ENCODE measurements at places on chromosomes 5 and 9. TPM values are rescaled to one million over a fixed set of nuclear protein-coding genes. Genes with fewer than 3 reads are reported as not detected.

Gene ZCCHC10
- 16.3 TPM for total RNA-seq

Gene ANKDD1B
- total RNA-seq = 1.3 TPM

Gene KIF4B
- total RNA-seq = 0.63 TPM

Gene GDNF
- total RNA-seq = not detected

Gene TAF11L5
- total RNA-seq = not detected

Gene GABRA6
- not detected for total RNA-seq

Gene ACSL6
- total RNA-seq = 69.5 TPM

Gene UCK1
- total RNA-seq = 21.9 TPM

Gene PCDHGA5
- 17.8 TPM for total RNA-seq

Gene SLC25A2
- total RNA-seq = 0.63 TPM

Gene TAF11L3
- not detected for total RNA-seq

Gene IL17B
- total RNA-seq = not detected

Gene MYOT
- not detected for total RNA-seq

Gene GFI1B
- total RNA-seq = not detected

Gene TMEM215
- total RNA-seq = 0.31 TPM

Gene MYO10
- 46.6 TPM for total RNA-seq

Gene ZNF366
- 1.3 TPM for total RNA-seq

Gene NUDT12
- 22.2 TPM for total RNA-seq

Gene GPRIN1
- total RNA-seq = 113 TPM

Gene TYRP1
- total RNA-seq = 0.31 TPM

Gene LHX3
- not detected for total RNA-seq

Gene CSNK1A1
- 387 TPM for total RNA-seq

Gene WWC1
- 77.0 TPM for total RNA-seq

Gene CDC14B
- 36.6 TPM for total RNA-seq

Gene FBXL7
- 5.0 TPM for total RNA-seq

Gene DOCK8
- total RNA-seq = 4.1 TPM

Gene ZFP2
- 10.3 TPM for total RNA-seq

Gene NMRK1
- total RNA-seq = 5.3 TPM

Gene STPG3
- not detected for total RNA-seq

Gene RXRA
- 11.9 TPM for total RNA-seq

Gene ADAMTS6
- total RNA-seq = 11.9 TPM

Gene ZFP37
- total RNA-seq = 30.7 TPM

Gene PRLR
- total RNA-seq = 3.8 TPM

Data from parietal lobe (tissue), 2 donors.